ENCODE measurements at places on chromosomes 6 and 20.
A peak's percentile ranks its signal among the peaks of the same experiment; 100 is the strongest.

DNA sequence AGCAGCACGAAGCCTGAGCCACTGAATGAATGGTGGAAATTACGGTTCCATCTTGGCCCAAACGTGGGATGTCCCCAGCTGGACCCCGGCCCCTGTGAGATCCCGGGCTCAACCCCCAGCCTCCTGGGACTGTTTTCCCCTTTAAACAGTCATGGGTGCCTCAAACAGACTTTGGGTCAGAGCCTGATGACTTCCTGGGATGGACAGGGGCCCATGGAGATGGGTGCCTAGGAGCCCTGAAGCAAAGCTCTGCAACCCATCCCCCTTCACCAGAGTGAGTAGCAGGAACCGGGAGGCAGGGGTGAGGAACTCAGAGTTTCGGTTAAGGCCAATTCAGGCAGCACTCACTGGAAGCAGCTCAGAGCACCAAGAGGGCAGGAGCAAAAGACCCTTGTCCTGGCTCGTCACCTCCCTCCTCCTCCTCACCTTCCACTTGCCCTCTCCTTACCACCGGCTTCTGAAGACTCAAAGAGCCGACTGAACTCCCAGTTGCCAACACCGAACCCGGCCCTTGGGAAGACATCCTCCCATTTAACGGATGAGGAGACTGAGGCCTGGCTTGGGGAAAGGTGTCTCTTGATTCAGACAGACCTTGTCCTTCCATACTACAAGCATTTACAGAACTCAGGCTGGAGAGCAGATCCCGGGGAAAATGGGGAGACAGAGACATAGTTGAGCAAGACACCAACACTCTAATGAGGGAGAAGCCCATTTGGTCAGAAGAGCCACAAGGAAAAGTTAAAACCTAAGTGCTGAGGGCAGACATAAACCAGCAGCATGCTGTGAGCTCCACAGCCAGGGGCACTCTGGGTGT lies 14.9 kb upstream of the TLDC2 start:
- no peak for DNase-seq

GRCh38 chr20:21083825-21084325 lies 22.3 kb downstream of the LINC00237 start:
- no peak for DNase-seq

- no peak for DNase-seq
Measured at GRCh38 chr6:20870021-20870420, 335.8 kb downstream of the CDKAL1 start.

- peak; percentile 71 for DNase-seq
Measured at GRCh38 chr20:57389695-57390603, 1.2 kb upstream of the RBM38 start.

- no peak for DNase-seq
Measured at GRCh38 chr20:46987001-46987400, 92.4 kb downstream of the EYA2 start.

DNA sequence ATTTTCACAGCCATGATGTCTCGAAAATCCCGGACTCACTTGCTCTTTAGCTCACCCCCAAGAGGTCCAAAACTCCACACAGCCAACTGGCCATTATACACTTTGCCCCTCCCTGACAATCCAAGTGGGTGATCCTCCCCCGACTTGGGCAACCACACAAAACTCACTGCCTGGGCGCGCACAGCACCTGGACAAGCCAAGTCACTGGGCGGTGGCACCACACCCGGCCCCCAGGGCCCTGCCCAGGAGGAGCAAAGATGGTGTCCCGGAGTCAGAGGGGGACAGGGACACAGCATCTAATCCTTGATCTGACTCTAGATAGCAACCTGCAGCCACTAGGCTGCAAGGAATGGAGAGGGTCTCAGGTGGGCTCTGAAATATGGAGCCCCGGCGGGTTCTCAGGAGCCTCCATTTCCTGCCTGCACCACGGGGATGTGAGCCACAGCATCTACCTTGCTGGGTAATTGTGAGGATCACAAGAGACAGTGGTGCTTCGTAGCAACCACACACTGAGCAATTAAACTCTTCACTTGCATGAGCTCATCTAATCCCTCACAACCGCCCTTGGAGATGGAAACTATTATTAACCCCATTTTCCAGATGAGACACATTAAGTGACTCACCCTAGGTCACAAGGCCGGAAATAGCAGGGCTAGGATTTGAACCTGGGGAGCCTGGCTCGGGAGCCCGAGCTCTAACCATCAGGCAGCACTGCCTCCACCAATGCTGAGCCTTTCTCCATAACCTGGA lies 66.6 kb downstream of the BMP7 start:
- no peak for DNase-seq

GRCh38 chr20:41697861-41698559 lies 79.8 kb upstream of the CHD6 start:
- DNase-seq = no peak

- no peak for DNase-seq
Measured at GRCh38 chr6:5606546-5606945, 345.2 kb downstream of the FARS2 start.
